NCI-H446 (cell line): ENCODE measurements at places on chromosomes 12 and 14.
A peak's percentile ranks its signal among the peaks of the same experiment; 100 is the strongest.

DNA sequence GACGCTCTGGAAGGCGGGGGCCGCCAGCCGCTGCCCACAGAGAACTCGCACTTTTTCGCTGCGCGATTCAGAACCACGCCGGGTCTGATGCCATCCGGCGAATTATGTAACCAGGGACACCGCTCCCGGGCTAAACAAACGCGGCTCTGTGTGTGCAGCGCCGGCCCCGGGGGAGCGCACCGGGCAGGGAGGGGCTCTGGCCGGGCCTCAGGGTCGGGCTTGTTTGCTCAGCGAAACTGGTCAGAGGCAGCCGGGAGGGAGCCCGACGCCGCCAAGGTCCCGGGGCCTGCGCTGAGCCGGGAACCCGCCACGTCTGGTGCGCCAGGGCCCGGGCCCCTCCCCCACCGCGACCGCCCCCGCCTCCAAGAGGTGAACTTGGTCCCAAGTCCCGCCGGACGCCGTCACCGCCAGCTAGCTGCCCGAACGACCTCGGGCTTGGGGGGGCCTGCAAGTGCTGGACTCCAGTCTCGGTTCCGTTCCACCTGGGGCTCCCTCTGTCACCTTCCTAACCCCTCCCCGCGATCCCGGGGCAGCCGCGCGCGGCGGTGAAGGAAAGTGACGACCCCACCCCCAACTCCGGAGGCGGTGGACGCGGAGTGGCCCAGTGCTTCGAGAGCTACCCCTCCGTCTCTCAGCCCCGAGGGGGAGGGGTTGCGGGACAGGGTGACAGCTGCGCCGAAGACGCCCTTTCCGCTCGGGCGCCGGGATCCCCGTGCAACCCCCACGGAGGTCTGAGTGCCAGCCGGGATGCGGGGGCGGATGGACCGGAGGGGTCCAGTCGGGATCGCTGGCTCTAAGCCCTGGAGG is 848 bp downstream of the CTDSP2 start:
- no peak for DNase-seq

DNA sequence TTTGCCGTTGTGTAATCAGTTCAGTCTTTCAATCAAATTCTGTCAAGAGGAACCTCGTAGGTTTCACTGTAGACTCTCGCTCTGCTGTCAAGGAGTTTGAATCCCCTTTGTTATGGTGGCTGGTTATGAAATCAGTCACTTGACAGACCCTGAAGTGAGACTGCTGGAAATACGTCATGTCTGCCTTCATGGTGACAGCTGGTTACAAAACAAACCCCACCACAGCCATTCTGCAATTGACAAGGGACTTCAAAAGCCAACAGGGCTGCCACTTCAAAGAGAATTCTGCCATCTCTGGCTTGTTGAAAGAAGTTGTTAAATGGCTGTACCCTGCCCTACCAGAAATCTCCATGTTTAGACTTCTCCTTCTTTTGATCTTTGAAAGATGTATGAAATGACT is 286.9 kb downstream of the ERC1 start:
- DNase-seq = no peak

DNA sequence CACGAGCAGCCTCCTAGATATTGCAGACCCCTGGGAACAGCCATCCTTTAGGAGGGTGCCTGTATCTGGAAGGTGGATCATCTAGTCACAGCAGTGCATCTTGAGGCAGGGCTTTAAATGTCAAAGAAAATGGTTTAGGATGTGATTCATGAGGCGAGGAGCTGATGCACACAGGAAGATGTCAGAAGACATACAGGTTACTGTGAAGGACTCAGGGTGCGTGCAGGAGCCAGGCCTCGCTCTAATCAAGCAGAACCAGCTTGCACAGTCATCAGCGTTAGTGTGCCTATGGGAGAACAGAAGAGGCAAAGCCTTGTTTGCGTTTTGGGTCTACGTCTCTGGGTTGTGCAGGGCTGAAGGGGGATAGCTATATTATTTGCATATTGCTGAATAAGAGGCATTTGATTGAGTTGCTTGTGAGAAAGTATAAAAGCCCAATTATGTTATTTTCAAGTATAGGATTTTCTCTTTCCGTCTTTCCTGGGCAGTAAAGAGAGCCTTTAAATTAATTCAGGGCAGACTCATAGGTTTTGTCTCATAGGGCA is 77.3 kb upstream of the RPH3A start:
- DNase-seq = no peak

- DNase-seq = peak; percentile 53
These were observed 57.5 kb downstream of the PLEKHA5 start for GRCh38 chr12:19186722-19187661.

- DNase-seq = no peak
These were observed 129.8 kb downstream of the PIK3C2G start for GRCh38 chr12:18391151-18391550.

GRCh38 chr14:101082436-101083384 is 179.2 kb upstream of the RTL1 start:
- DNase-seq = no peak

- peak; percentile 74 for DNase-seq
These were observed 42.5 kb upstream of the BCAT1 start for GRCh38 chr12:24991209-24992049.

GRCh38 chr14:33567023-33567728 is 383.7 kb downstream of the EGLN3 start:
- DNase-seq = no peak

DNA sequence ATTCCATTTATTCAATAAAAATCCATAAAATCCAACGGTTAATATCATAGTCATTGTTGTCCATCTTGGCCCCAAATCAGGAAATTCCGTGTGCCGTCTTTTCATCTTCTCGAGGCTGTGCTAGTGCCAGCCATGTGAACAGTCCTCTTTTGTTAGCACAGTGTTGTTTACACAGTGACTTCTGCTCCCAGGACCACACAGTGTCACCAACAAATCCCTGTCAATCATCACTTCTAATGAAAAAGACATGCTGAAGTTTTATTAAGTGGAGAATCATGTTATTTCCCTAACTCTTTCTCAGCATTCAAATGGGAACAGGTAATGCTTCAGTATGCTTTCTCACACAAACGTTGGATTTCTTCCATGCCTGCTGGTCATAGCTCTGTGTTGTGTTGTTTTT is 1.9 kb upstream of the SLCO1A2 start:
- no peak for DNase-seq
